ENCODE measurements at places on chromosomes 6 and 20.
A peak's percentile ranks its signal among the peaks of the same experiment; 100 is the strongest.

- DNase-seq: no peak
Measured at GRCh38 chr6:129719692-129720091, 9.7 kb upstream of the ARHGAP18 start.

- peak; percentile 99 for DNase-seq
Measured at GRCh38 chr6:28335564-28336283, at the start of gene ZSCAN31. Gene ZSCAN31 (minus strand): TSS chr6:28336148. CDS start chr6:28329683, 6,465 bp downstream.

- DNase-seq: peak; percentile 70
Measured at GRCh38 chr6:28816909-28817807, 106.6 kb downstream of the TRIM27 start.

GRCh38 chr20:62818592-62819493, 2.0 kb downstream of the COL9A3 start:
- peak; percentile 62 for DNase-seq

DNA sequence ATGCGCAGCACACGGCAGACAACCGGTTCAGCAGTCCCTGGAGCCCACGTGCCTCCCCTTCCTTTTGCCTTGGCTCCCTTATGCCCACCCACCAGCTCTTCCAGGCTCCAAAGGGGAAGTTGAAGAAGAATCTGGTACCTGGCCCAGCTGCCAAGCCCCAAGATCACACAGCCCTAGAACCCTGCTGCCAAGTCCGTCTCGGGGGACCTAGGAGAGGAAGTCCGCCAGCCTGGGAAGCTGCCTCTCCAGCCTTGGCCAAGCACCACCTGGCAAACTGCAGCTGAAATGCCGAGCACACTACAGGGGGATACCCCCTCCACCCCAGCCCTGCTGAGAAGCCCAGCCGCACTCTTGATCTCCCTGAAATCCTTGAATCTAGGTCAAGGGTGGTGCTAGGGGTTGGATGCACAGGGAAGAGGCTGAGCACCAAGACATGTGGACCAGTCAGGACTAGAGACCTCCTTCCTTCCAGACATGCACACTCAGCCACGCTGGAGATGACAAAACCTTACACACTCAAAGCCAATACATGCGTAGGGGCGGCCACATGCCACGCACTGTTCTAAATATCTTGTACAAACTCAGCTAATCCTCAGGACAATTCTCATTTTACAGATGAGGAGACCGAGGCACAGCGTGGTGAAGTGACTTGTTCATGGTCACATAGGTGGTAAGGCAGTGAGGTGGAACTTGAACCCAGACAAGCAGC, 124.1 kb downstream of the PREX1 start:
- DNase-seq: no peak

GRCh38 chr6:39388606-39389483, 66.3 kb upstream of the KCNK16 start:
- no peak for DNase-seq

DNA sequence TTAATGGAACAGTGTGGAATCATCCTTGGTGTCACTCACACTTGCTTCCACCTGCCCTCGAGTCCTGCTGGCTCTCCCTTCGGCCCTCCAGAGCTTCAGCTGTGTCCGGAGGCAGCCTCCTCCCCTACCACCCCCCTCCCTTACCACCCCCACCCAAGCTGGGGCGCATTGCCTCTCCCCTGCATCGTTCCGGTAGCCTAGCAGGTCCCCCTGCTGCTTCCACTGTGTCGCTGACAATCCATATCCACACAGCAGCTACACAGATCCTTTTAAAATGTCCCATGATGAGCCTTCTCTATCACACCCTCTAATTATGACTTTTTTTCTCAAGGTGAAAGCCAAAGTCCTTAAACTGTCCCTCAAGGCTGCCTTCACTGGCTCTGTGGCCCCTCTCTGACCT, 117.6 kb downstream of the TIAM2 start:
- no peak for DNase-seq

- DNase-seq: no peak
Measured at GRCh38 chr20:9412309-9412708, 102.1 kb upstream of the LAMP5 start.

DNA sequence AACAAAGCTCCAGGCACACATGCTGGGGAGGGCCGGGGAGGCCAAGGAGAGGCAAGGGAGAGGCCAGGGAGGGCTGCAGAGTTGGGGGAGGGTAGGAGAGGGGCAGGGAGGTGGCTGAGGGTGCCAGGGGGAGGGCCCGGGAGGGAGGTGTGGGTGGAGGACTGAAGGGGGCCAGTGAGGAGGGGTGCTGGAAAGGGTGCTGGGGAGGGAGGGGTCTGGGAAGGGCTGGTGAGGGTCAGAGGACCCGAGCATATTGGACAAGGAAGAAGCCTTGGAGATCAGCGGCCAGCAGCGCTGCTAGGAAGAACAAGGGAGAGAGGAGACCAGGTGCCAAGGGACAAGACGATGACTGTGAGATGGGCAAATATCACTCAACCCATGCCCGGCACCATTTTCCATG, 49.7 kb upstream of the GPR31 start:
- no peak for DNase-seq

- no peak for DNase-seq
Measured at GRCh38 chr6:14900919-14901318, 344.9 kb upstream of the JARID2 start.

DNA sequence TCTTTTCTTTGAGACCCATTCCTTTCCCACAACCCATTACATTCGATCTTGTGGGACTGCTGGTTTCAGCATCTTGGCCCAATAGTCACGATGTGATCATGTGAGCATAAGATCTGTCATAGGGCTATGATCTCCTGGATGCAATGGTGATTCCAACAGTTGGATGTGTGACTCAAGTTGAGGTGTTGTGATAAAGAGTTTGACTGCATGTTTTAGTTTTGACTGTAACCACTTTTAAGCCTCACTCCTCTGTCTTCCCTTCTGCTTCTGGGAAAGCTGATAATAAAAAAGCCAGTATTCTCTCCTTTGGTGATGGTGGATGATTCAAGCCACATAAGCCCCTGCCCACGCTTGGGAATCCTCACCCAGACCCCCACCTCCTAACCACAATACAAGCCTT, 117.0 kb upstream of the ASCC3 start:
- no peak for DNase-seq
